GM19239 (cell line): ENCODE measurements at places on chromosomes 4 and X.

DNA sequence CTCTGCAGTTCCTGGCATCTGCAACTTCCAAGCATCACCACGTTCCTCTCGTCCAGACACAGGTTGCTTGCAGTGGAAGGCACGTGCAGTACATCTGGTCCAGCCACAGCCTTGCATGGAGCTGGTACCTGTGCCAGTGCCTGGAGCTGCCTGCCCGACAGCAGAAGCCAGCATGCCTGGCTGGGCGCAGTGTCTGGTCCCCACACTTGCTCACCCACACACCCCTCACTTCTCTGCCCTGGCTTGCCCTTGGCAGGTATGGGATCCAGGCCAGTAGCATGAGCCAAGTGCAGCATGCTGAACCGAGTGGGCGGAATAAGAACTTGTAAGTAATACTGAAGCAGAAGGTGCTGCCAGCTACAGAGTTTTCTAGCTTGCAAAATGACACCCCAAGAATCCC, 39.9 kb downstream of the SH3BGRL start:
- DNase-seq, result no peak

DNA sequence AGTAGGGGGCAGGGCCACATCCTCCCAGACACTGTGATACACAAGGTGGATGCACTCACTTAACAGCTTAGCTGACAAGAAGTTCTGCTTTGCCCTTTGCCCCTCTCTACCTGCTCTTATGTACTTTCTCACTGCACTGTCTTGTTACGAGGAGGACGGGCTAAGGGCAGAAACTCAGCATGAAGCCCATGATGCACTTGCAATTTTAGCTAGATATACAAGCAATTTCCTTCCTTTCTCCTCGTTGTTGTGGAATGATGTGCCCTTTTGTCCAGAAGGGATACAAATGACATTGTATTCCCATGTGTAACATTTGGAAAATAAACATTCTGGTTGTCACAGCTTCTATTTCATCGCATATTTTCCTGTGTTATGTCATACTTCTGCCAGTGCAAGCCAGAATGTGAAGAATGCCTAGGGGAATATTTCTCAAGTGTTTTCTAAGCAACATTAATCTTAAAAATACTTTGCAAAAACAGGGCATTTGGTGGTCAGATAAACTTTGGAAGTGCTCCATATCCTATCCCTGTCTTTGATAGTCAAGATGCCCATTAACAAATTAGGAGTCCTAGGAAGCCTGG, 47.2 kb downstream of the MAOA start:
- DNase-seq, result no peak

DNA sequence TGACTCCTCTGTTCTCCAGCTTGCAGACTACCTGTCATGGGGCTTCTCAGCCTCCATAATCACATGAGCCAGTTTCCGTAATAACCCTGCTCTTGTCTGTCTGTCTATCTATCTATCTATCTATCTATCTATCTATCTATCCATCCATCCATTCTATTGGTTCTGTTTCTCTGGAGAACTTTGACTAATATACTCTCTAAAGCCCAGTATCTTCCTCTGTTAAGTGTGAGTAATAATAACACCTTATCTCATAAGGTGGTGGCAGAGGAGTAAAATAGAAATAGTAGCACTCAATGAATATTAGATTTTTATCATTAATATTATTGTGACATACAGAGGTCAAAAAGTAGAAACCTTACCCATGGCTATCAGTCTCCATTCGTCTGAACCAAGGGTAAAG, 177.9 kb upstream of the PGRMC2 start:
- DNase-seq, result no peak

- DNase-seq, result no peak
Measured at GRCh38 chrX:20181598-20182329, 40.1 kb upstream of the EIF1AX start.

- no peak for DNase-seq
Measured at GRCh38 chrX:46994096-46994495, 81.9 kb downstream of the JADE3 start.

DNA sequence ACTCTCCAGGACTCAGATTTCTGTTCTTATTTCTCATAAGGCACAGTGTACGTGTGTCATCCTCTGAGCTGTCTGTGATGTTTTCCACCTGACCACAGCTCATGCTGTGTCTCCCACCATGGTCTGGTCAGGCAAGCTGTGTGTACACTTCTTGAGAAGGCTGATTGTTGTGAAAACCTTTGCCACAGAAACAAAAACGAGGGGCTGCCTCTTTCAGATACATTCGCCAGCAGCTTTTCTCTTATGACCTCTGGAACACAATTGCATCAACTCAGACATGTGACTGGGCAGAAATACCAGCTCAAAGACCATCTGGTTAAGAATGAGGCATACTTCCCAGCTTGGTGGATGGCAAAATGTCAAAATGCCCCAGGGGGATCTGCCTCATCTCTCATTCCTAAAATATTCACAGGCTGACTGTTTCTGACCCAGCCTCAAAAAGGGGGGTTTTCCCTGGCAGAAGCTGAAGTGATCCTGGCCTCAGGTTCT, 46.1 kb downstream of the PGRMC2 start:
- no peak for DNase-seq

DNA sequence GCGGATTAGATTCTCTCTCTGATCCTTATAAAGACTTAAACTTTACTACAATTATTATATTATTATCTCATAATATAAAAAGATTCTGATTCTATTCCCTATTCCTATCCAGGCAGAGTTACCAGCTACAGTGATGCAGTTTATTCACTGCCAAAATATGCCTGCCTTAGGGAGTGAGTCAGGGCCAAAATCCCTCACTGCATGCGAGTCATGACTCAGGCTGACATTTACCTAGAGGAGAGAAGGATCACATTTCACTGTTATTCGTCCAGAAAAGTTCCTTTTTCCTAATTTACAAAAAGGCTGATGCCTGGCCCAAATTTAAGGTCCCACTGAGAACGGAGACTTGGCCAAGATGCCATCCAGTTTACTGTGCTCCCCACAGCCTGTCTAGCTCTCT, 168.5 kb upstream of the LDB2 start:
- no peak for DNase-seq

DNA sequence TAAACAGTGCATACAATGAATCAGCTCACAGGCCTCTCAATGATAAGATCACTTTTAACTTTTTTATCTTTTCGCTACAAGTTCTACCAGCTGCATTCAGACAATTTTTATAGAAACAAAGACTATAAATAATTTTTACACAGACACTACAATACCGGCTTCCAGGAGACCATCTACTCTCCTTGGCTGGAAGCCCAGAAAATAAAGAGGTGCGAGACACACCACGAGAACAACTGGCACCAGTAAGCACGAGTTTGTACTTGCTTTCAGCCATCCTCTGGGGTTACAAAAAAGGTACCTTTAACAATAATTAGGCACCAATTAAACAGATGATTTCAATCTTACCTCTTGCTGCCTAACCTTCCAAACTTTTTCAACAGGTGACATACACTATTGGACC, 11.2 kb upstream of the PRDX4 start:
- no peak for DNase-seq
